Right ventricle myocardium superior (tissue), 1 donor: ENCODE measurements at places on chromosomes 7 and 10.

DNA sequence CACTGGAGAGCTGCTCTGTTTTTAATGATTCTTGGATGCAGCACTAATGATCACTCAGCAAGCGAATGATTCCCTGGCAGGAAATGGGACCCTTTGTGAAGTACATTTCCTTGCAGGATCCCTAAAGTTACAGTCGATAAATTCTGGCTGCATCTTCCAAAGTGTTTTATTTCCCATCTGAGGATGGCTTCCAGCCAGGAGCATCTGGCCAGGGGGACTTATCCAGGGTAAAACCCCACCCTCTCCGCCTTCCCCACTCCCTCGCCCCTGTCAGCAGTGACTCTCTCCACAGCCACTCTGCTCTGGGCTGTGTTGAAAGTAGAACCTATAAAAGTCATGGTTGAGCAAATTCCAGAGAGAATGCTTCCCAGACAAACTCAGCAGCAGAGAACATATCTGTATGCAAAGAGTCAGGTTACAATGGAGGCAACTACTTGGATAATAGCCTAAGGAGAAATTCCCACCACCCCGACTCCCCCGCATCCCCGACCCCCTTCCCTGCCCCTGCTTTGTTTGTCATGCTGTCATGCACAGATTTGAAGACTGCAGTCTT, 111.0 kb upstream of the ANLN start:
- no peak for DNase-seq

DNA sequence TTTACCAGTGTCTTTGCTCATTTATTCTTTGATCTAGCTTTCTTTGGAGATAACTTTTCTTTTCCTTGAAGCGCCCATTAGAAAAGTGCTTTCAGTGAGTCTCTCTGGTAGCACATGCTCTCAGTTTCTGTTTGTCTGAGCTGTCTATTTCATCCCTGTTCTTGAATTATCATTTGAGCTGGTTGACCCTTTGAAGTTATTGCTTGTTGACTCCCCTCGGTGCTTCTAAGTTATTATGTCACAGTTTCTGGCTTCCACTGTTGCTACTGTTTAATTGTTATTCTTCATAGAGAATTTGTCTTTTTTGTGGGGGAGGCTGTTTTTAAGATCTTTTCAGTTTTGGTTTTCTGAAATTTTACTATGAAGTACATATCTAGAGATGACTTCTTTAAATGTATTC, 11.4 kb upstream of the PRF1 start:
- no peak for DNase-seq

DNA sequence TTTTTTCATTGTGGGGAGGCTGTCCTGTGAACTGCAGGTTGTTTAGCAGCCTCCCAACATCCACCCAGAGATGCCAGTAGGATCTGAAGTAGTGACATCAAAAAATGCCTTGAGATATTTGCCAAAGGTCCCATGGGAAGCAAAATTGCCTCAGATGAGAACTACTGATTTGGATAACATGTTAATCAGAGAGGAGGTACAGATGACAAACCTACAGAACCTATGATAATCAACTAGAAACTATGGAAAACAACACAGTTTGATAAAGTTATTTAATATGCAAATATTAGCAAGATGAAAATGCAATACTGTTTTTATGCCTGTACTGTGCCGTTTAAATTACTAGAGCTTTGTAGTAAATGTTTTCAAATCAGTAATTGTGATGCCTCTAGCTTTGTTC, 90.9 kb upstream of the NOBOX start:
- DNase-seq = no peak

- peak; percentile 72 for DNase-seq
Measured at GRCh38 chr7:139777133-139777891, 486 bp downstream of the HIPK2 start.

DNA sequence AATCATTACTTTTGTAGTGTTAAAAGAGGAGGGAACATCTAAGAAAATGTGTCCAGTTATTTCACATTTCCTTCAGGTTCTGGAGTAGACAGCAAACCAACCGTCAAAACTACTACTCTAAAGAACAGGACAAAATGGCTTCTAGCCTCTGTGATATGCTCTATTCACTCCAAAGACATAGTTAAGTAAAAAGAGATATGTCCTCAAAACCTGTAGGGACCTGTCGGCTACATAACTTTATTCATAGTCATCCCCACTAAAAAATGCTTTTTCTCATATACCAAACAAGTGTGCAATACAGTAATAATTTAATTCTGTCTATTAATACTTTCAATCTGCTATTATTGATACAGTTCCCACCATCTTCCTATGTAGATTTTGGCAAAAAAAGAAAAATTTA, 642.8 kb upstream of the LRRTM3 start:
- DNase-seq = no peak

- DNase-seq = no peak
Measured at GRCh38 chr7:24337180-24337579, 53.2 kb downstream of the NPY start.

DNA sequence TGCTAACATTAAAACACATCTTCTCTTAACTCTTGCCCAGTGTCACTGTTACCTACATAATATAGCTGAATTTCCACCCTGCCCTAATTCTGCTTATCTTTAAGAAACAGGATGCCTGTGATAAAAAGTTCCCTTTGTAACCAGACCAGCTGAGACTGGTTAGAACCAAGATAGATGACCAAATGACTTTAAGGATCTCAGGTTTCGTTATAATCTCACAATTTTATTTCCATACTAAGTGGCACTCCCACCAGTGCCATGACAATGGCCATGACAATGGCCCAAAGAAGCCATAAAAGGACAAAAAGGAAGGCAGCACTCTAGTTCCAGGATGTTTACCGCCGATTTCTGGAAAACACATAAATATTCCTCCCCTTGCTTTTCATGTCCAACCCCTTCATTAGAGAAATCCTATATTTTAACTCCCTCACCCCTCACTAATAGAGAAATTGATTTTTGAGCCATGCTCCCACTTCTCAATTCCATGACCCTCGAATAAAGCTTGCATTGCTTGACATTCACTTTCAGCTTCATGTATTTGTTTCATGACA, 126.1 kb downstream of the ELAPOR2 start:
- no peak for DNase-seq

GRCh38 chr10:30671026-30671616, 41.6 kb upstream of the LYZL2 start:
- no peak for DNase-seq

GRCh38 chr10:38118072-38118807, 24.1 kb downstream of the ZNF37A start:
- DNase-seq = no peak

DNA sequence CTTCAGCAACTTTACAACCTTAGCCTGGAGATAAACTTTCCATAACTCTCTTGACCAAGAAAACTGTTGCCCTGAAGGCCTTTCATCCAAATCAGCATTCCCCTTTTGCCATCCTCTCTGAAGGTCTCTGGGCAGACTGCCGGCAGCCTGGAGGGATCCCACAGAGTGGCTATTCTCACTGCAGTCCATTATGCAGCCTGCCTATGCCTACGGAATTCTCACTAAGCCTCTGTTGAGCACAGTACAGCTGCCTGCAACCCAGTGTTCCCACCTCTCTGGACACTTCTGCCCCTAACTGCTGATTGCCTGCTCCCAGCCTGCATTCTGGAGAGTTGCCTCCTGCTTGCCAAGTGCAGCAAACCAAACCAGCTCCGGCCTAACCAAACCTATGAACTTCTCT, 548.9 kb upstream of the STEAP1 start:
- DNase-seq = no peak

- no peak for DNase-seq
Measured at GRCh38 chr10:48744587-48744986, 59.9 kb downstream of the WDFY4 start.

DNA sequence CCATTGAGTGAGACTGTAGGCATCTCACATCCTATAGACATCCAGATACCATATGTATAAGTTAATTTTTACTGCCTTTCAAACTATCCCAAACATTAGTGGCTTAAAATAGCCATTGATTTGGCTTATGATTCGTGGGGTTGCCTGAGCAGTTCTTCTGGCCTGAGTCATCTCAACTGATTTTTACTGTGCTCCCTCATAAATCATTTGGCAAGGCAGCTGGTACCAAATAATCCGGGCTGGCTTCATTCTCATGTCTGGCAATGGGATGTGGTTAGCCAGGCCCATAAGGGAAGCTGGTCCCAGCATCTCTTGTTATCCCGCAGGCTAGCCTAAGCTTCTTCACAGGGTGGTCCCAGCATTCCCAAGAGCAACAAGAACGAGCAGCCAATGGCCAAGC, 6.7 kb upstream of the LRGUK start:
- no peak for DNase-seq

DNA sequence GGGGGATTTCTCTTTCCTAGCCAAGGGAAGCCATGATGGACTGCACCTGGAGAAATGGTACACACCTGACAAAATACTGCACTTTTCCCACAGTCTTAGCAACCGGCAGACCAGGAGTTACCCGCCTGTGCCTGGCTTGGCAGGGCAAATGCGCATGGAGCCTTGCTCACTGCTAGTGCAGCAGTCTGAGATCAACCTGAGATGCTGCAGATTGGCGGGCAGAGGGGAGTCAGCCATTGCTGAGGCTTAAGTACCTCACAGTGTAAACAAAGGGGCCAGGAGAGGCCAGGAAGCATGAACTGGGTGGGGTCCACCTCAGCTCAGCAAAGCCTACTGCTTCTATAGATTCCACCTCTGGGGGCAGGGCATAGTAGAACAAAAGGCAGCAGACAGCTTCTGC, 49.4 kb downstream of the OR13A1 start:
- DNase-seq = no peak

GRCh38 chr7:20647036-20647435, 31.6 kb downstream of the ABCB5 start:
- DNase-seq = no peak

- no peak for DNase-seq
Measured at GRCh38 chr7:140294454-140294853, 103.9 kb downstream of the SLC37A3 start.

- no peak for DNase-seq
Measured at GRCh38 chr10:62681211-62681940, 123.1 kb upstream of the ADO start.

GRCh38 chr10:111773950-111774349, 409.6 kb downstream of the GPAM start:
- DNase-seq = no peak

GRCh38 chr10:115157357-115157756, 64.2 kb downstream of the ATRNL1 start:
- no peak for DNase-seq

DNA sequence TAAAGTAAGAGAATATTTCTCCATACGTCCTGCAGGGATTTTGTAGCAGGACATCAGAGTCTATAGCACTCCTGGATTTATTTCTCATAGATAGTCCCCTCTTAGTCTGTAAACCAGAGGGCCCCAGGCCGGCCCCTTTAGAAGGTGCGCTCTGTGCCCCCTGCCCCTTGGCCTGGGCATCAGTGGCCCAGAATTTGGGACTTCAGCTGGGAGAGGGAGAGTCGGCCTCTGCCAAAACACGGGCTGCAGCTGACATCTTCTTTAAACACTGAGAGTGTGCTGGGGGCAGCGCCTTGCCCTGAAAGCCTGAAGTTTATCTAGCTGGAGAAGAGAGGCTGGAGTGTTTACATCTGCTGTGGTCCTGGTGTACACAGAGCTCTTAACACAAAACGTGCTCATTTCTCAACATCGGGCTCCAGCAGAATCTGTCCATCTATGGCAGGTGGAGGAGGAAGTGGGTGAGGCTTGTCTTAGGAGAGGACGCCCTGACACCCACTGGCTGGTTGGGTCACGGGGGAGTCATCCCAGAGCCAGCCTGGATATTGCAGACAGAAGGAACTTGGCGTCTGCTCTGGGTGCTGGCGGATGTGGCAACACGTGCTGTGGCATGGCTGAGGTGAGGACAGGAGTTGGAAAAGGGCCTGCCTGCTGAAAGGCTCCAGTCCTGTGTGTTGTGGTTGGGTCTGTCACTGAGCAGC, 5.0 kb upstream of the TACR2 start:
- DNase-seq = peak; percentile 88

DNA sequence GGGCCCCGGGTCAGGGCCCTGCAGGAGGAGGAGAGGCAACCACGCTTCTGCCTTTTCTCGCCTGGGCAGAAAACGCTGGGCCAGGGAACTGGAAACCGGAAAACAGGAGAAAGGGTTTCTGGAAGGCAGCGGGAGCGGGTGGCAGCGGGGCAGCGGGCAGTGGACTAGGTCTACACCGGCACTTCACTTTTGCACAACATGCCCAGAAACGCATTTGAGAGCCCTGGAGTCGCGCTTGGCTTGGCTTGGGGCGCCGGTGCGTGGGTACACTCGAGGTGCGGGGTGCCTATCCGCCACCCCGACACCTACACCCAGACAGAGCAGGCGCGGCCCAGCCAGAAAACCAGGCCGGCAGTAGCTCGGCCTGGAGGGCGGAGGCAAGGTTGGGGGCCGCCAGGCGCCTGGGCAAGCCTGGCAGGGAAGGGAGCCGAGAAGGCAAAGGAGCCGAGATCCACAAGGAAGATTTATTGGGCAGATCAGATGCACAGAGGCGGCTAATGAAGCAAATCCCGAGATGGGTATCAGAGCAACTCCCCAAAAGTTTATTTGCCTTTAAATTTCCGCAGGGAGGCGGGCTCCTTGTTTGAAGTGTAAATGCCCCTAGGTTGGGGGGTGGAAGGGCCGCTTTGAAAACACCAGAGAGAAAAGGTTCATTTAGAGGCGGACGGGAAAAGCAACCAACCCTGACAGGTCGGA, 3.2 kb upstream of the PAX2 start:
- DNase-seq = no peak

DNA sequence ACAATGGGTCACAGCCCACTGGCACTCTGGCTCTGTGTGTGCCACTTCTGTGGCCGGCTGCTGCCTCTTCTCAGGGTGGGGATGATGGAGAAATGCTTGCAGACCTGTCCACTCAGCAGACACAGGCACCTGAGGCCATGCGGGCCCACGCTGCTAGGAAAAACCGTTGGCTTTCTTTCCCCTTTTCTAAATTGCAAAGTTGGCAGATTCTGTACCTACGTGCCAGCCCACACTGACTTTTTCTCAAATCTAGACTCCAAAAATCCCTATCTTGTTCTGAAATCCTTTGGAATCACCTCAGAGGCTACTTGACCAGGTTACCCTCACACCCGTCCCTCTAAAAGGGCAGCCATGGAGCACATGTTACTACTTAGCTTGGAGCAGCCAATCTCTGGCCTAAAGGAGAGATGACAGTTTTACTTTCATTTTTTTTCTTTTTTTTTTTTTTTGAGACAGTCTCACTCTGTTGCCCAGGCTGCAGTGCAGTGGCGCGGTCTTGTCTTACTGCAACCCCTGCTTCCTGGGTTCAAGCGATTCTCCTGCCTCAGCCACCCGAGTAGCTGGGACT, 99.4 kb downstream of the RNF216 start:
- DNase-seq = no peak

GRCh38 chr7:118029826-118030422, 154.0 kb upstream of the LSM8 start:
- DNase-seq = no peak

GRCh38 chr10:43573250-43574000, 991 bp downstream of the ZNF239 start:
- DNase-seq = no peak
